Stimulated activated CD4-positive, alpha-beta T cell treated with anti-CD3 and anti-CD28 coated beads, Interleukin-1b, Interleukin-23, amount 100 ng/mL, for 1 hour (primary cell): ENCODE measurements at places on chromosomes 12 and 14.

DNA sequence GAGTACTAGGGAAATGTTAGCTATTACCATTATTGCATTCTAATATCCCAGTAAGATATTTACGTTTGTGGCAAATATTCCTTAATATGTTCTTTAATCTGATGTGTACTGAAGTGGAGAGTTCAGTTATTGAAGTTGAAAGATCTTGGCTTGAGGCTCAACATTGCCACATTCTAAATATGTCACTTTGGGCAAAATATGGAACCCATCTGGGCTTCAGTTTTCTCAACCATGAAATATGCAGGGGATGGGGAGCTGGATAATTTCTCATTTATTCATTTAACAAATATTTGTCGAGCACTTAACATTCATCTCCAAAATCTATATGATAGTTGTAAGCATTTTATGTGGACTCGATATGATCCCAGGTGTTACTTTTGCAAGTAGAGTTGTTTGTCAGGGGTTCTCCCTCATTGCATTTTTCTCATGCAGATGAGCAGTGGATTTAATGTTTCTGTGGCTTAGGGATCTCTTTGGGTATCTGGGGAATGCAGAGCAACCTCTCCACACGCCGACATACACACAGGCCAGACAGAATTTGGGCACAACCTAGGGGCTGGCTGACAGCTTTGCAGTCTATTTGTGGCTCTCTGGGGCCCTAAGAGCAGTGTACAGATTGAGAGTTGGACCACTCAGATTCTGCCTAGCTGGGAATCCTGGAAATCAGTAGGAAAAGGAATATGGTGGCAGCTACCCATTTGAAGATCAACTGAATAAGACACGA lies 26.6 kb upstream of the APPL2 start:
- no peak for DNase-seq

GRCh38 chr12:46267575-46267824 lies 1.3 kb downstream of the SLC38A1 start:
- DNase-seq: no peak

DNA sequence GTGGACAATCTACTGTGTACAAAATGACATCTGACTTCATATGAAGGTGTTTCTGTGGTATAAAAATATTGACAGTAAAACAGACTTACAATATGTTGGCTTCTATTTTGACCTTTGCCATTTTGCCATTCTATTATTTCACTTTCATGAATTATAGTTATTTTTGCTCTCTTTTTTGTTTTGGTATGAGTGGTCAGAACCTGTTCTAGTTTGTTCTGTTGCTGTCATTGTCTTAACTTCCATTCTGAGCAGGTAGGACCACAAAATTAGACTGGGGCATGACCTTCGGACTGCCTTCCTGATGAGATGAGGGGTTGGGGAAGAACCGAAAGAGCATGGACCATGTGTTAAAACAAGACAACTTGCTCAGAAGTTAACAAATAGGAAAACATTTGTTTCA lies 36.5 kb upstream of the IFNG-AS1 start:
- no peak for DNase-seq

GRCh38 chr14:96126783-96127271 lies 77.8 kb upstream of the BDKRB2 start:
- DNase-seq: no peak

DNA sequence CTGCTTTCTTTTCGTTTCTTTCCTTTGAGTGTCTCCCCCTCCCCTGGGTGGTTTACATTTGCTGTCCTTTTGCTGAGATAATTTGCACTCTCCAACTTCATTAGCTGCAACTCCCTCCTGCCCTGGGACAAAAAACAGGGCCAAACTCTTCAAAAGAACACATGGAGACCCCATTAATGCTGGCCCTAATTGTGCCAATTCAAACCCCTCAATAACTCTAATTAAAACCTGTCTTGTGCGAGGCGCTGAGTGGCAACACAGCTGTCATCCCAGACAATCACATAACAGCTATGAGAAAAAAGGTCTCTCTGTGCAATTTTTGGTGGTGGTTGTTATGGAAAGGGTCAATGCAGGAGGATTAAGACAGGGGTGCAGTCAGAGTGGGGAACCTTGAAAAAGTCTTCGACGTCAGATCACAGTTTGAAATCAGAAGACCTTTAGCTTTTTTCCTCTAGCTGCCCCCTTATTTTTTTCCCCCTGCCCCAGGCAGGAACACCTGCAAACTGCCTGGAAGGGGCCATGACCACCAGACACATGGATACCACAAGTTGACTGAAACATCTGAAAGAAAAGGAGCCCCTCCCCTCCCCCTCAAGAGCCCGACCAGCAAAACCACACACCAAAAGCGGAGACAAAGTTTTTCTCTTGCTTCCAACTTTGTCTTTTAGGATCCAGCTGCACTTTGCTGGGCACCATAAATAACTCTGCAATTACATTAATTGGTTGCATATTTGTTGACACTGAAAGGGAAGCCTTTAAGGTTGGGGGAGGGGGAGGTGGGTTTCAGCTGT lies 26.5 kb upstream of the SMOC1 start:
- no peak for DNase-seq

DNA sequence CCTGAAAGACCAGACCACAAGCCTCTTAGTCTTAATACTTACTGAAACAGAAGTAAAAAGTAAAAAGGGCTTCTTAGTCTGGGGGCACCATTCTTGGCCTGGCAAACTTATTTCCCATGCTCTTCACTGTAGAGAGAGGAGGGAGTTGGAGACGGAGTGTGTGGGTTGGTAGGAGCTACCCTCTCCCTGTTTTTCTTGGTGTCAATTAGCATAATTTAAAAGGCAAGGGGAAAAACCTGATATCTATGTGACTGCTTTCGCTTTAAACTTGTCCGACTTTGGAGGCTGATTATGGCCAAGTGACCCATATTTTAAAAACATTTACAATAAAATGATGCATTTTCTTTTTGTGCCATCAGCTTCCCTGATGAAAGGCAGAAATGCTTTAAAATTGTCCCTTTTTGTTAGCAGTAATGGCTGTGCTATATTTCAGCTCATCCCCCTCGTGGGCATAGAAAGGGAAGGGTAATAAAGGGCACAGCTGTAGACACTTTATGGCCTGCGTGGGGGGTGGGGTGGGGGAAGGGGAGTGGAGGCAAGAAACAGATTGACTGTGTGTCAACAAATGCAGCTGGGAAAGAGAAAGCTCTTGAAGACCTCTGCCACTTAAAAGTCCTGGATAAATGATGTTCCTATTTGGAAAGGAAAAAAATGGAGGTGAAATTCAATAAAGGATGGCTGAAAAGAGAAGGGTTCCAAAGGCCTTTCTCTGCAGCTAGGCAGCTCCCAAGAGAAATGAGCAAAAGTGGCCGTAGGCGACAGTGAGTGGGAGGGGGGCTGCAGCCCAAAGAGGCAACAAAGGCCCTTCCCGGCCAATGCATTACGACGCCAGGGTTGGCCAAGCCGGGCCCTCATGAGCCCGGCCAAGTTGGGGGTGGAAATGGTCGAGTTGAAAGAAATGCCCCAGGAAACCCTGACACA lies 57.5 kb upstream of the TMEM263 start:
- DNase-seq: no peak

DNA sequence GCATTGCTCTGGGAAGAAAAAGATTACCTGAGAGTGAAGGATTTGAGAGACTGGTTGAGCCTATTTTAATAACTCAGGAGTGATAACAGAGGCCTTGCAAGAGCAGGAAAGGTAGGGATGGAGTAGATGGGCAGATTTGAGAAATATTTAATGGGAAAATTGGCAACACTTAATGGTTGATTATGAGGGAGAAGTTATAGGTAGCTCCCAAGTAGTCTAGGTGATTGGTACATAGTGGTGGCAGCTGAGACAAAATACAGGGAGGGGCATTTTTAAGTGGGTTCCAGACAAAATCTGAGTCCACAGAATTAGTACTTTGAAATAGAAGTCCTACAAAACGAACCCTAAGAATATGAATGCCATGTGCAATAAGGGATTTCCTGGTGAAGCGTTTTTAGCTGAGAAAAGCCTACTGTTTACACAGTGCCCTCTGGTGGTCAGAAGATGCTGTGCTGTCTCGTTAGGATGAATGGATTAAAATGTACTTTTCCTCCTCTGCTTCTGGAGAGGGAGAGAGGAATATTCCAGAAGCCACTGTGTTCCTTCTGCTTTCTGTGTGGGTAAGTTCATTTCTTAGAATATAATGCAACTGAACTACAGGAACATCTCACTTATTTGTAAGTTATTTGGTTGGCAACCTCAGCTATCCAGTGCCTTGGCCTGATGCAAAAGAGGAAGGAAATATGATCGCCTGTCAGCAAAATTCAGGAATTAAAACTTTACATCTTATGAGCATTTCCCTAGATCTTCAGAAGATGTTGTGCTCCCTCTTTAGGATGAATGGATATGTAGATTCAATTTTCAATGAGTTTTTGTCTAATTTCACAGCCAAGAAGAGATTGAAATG lies 6.5 kb downstream of the ZBTB1 start:
- DNase-seq: no peak

DNA sequence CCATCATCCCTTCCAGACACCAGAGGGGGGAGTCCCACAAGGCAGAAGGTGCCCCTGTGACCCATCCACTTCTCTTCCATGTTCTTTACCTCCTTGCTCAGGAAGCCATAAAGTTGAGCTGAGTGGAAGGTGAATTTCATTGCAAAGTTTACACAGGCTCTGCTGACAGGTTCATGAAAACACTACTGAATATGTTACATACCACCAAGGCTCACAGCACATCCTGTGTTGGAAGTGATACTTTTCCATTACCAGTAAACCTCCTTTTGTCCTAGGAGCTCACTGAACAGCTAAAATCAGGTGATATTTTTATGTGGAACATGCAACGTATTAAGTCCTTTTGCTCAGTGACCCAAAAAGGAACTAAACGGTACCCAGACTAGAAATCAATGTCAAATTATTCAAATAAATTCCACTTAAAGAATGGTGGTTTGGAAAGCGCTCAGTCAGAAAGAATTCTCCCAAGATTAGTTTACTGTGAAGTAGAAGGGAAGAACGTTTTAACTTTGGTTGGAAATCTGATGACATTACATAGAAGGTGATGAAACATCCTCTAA lies 196.2 kb upstream of the NUDT4 start:
- DNase-seq: no peak

DNA sequence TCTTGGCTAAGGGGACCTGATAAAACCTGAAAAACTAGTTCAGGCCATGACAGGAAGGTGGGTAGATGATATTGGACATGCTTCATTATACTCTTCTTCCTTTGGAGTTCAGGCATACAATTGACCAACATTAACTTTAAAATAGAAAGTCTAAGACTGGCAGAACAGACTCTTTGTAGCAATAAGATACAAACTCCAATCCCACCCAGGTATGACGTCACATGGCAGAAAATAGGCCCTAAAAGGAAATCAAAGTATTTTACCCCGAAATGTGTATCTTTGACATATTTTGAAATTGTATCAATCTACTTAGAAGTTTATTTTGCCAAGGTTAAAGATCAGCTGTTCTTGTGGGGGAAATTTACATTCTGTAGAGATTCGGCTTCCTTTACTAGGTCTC lies 198.1 kb upstream of the LRIG3 start:
- no peak for DNase-seq

DNA sequence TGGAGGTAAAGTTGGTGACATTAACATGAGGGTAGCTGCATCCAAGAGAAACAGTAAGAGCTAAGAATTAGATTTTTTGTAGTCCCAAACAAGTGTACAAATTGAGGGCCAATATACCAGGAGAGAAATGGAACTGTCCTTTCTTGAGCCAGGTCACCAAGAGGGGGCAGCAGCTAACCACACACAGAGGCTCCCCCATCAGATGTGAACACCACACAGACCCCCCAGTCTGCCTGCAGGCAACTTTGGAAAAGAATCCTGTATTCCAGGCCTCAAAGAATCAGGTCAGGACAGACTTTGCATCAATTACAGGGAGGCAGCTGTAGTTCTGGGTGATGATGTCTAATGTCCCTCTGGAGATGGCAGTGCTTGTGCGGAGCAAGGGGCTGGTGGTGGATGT lies 77.9 kb downstream of the SPTB start:
- no peak for DNase-seq

DNA sequence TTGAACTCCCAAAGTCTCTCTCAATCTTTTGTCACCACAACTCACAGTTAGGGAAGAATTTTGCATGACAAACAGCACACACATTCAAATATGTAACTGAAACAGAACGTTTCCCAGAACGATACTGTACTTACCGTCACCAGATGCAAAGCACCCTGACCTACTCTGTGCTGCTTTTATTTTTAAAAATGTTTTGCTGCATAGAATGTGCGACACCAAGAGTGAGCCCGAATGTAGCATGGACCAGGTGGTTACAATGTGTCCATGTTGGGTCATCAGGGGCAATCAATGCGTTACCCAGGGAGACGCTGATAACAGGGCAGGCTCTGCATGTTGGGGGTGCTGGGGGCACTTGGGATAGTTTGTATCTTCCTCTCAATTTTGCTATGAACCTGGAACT lies 14.6 kb upstream of the EIF5 start:
- no peak for DNase-seq

DNA sequence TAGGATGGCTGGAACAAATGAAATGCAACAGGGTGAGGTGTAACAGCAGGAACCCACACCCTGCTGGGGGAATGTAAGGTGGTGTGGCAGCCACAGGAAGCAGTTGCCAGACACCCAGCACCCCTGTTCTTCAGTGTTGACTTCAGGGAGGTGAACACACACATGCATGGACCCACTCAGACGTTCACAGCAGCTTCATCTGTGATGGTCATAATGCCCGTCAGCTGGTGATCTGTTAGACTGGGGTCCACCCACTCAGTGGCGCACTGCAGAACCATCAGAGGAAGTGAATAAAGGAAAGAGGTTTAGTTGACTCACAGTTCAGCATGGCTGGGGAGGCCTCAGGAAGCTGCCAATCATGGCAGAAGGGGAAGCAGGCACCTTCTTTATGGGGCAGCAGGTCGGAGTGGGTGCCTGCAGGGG lies 22.7 kb upstream of the TEX22 start:
- DNase-seq: no peak

GRCh38 chr12:1300460-1300859 lies 293.9 kb downstream of the FBXL14 start:
- no peak for DNase-seq

- no peak for DNase-seq
Measured at GRCh38 chr12:48739618-48740269, 23.2 kb upstream of the CCNT1 start.

- DNase-seq: no peak
Measured at GRCh38 chr12:80261403-80261802, 162.1 kb downstream of the OTOGL start.

- DNase-seq: no peak
Measured at GRCh38 chr12:131090274-131091210, 136.8 kb downstream of the ADGRD1 start.

GRCh38 chr12:51005671-51006070 lies 20.5 kb downstream of the SLC11A2 start:
- no peak for DNase-seq

- DNase-seq: no peak
Measured at GRCh38 chr12:53706080-53706479, 21.2 kb downstream of the CALCOCO1 start.

DNA sequence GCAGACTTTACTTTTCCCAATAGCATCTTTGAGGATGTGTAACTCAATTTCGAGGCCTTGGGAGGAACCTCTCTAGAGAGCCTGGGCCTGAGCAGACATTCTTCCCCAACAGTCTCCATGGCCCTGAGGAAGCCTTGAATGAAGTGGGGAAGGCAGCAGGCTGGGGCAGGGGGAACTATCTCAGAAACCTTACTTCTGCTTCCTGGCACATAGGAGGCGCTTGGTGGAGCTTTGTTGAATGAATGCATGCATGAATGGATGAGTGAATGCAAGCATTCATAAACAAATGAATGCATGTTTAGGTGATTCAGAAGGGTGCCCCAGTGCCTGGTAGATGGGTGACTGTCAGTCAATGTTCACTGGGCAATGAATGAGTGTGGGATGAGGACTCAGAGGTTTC lies 58.3 kb downstream of the GALNT16 start:
- no peak for DNase-seq

GRCh38 chr12:92486443-92487137 lies 216.2 kb upstream of the PLEKHG7 start:
- DNase-seq: no peak
